ENCODE measurements at places on chromosomes 16 and 17.

GRCh38 chr17:32609085-32609484 is 122.3 kb downstream of the CDK5R1 start:
- DNase-seq: peak; percentile 83

GRCh38 chr17:77966476-77966875 is 8.0 kb downstream of the TNRC6C start:
- DNase-seq: no peak

DNA sequence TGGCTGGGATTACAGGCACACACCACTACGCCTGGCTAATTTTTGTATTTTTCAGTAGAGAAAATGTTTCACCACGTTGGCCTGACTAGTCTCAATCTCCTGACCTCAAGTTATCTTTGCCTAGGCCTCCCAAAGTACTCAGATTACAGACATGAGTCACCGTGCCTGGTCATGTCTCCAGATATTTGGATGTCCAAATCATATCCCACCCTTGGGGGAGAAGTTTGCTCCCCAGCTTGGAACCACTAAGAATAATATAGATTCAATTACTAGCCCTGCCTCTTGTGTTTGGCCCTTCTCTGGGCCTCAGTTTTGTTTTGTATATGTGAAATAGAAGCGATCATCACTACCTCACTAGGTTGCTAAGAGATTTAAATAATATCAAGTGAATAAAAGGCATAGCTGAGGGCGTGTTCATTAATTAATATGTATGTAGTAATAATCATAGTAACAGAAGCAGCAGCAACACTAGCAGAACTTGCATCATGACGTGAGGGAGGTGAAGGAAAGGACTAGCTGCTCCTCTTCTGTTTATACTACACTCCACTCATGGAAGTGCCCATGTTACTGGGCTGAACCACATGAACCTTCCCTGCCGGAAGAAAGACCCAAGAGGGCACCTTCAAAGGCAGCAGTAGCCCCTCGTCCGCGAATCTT is 253.6 kb upstream of the XYLT1 start:
- no peak for DNase-seq

DNA sequence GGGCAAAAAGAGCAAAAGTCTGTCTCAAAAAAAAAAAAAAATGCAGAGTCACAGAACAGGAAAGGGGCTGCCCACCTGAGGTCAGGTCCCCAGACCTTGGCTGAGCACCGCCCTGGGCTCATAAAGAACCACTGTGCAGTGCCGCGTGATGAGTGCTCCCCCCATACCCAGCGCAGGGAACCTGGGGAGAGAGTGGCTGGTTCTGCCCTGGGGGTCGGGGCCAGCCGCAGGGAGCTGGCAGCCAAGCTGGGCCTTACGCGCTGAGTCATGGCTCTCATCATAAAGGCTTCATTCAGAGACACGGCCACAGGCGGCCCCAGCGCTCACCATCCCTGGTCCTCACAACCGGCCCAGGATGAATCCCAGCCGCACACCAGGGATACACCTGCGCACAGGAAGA is 80.7 kb downstream of the RAB11FIP4 start:
- no peak for DNase-seq

DNA sequence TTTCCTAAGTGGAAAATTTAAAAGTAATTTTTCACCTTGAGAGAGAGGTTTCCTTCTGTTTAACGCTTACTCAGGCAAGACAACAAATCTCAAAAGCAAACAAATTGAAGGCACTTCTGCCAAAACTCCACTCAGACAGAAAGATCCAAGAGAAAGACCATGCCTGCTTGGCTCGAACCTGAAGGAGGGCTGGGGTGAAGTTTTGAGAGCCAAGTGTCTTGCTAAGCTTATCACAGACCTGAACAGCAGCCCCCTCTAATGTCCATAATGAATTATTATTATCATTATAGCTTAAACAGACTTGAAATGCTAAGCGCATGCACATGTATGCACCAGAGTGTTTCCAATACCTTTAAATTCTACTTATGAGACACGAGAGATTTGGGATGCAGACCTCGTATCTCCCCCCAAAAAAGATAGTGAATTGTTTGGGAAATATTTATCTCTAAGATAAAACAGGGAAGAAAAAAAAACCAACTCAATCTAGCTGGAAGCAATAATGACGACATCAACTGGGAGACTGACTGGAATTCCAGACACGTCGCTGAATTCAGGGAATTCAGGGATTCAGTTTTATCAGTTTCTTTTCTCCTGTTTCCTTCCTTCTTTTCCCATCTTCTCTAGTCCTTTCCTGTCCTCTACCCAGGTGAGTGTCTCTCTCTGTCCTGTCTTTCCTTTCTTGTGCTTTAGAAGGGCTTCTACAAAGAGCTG is 473.2 kb downstream of the RBFOX1 start:
- no peak for DNase-seq

GRCh38 chr17:55484575-55484974 is 26.7 kb downstream of the SMIM36 start:
- DNase-seq: no peak

- no peak for DNase-seq
Observed at GRCh38 chr16:24045641-24046040, 209.9 kb downstream of the PRKCB start.

GRCh38 chr16:30443631-30444030 is 2.0 kb downstream of the SEPHS2 start:
- DNase-seq: no peak

DNA sequence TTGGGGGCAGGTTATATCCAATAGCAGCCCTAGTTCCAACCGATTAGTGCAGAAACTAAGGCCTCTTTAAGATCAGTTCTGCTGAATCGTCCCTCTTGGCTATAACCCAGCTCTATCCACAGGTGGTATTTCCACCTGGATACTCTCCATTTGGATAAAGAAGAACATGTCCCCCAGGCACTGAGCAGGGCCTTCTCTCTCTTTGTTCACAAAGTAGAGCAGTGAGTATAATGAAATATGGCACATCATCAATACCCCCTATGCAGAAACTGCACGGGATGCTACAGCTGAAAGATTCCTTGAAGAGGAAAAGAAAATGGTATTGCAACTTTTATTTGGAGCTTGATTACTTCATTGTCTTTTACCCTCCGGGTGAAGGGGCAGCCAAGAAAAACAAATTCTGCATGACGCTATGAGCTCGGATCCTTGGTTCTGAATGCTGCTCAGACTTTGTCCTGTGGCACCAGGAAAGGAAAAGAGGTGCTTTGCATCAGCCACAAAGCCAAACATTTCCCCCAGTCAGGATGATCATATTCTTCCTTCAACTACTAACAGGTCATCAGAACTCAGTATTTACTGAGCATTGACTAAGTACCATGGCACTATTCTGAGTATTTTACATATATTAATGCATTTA is 399.7 kb downstream of the NPIPA8 start:
- DNase-seq: no peak

DNA sequence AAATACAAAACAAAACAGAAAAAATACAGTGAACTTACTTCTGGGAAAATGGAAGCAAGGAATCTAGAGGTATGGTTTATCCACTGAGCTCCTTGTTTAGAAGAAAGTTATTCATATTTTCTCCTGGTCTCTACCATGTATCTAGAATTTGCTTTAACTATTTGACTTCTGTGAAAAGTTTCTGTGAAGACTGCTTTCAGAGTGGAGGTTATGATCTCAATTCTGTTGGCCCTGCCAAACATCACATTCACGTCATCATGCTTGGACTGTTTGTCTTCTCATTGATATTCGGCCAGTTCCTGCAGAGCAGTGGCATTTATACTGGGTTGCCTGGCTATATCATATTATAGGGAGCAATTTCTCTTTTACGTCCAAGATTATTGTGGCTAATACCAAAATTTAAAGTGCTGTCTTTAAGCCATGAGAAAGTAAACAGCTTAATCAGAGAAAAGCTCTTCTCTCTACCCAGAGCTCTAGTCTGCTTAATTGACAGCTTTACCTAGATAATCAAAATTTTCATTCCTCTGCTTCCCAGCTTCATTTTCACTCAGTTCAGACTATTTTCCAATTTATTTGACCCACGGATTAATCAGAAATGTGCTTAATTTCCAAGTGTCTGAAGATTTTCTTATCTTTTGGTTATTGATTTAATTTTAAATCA is at the start of gene ABCA8:
Gene ABCA8 (minus strand): TSS at position 212 of the 661 bp plus-strand sequence. CDS start 13,358 bp downstream, outside the sequence.
- no peak for DNase-seq

- DNase-seq: no peak
Observed at GRCh38 chr16:19292186-19292585, 6.7 kb downstream of the CLEC19A start.

DNA sequence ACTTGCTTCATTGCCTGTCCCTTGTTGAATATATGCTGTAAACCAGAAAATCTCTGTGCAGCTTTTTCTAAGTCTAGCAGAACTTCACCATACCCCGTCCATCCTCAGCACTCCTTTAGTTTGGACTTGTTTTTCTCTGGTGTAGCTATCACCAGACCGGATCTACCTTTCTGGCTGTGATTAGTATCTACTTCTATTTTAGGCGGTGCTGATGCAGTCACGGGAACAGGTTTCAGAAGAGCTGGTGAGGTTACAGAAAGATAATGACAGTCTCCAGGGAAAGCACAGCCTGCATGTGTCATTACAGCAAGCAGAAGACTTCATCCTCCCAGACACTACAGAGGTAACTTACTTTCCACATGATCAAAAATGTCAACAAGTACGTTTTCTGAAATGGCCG is 46.4 kb downstream of the NUP88 start:
- DNase-seq: no peak

- DNase-seq: no peak
Observed at GRCh38 chr16:47059991-47060390, 83.8 kb downstream of the NETO2 start.

DNA sequence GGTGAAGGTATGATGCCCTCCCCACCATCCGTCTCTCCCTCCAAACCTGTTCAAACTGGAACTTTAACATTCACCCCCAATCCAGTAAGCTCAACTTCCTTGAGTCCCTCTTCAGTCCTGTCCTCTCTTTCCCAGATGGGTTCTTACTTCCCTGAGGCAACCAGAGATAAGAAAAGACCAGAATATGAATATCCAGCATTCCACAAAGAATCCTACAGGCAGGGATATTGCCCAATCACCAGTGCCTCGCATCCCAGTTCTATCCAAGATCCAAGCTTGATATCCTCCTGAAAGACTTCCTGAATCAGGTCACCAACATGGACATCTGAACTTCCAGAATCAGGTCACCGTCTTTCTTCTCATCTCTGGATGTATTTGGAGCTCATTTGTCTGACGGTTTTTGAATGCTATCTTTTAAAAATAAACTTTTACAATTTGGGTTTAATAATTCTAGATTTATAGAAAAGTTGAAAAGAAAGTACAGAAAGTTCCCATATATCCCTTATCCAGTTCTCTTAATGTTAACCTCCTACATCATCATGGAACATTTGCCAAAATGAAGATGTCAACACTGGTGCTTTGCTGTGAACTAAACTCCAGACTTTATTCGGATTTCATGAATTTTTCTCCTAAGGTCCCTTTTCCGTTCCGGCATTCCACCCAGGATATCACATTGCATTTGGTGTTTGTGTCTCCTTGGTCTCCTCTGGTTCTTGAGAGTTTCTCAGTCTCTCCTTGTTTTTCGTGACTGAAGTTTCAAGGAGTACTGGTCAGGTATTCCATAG is 13.7 kb upstream of the COL1A1 start:
- DNase-seq: no peak

DNA sequence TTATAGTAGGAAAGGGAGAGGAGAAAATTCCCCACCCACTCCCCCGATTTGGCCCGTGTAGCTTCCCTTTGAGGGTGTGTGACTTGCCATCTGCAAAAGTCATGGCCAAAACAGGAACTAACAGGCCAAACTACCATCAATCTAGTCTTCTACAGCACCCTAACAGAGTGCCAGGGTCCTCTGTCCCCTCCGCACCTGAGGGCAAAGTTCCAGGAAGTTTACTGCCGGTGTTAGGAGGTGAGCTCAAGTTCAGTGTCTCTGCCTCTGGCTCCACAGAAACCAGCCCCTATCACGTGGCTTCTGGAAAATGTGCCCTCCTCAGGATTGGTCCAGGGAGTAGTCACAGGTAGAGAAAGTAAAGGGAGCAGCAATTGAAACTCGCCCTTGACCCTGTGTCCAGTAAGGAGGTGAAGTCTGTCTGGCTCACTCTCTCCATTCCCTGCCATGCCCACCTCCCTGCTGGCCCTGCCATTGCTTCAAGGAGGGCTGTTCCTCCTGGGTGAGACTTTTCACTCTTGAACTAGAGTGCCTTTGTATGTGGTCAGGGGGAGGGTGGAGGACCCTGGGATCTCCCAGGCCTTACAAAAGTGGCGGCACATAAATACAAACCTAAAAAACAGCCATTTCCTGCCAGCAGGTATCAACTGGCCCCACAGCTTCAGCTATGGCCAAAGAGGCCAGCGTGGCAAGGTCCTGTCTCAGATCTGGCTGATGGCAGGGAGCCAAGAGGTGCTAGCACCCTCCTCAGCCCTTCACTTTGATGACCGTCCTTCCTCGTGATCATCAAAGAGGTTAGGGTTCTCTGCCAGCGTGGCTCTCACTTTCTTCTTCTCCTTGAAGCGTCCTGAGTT is 5.3 kb downstream of the PRR15L start:
- DNase-seq: no peak

DNA sequence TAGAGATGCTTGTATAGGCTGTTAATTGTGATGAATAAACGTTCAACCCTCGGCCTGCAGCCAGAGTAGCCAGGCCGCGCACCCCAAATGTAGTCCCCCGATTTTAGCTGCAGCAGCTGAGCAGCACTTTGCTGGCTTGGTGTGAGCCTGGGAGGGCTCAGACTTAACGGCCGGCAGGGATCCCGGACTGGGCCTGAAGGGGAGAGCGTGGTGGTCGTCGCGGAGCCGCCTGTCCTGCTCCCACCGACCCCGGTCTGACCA is 11.9 kb downstream of the ZNF629 start:
- DNase-seq: no peak

GRCh38 chr16:84574191-84574590 is 43.7 kb downstream of the COTL1 start:
- DNase-seq: no peak

DNA sequence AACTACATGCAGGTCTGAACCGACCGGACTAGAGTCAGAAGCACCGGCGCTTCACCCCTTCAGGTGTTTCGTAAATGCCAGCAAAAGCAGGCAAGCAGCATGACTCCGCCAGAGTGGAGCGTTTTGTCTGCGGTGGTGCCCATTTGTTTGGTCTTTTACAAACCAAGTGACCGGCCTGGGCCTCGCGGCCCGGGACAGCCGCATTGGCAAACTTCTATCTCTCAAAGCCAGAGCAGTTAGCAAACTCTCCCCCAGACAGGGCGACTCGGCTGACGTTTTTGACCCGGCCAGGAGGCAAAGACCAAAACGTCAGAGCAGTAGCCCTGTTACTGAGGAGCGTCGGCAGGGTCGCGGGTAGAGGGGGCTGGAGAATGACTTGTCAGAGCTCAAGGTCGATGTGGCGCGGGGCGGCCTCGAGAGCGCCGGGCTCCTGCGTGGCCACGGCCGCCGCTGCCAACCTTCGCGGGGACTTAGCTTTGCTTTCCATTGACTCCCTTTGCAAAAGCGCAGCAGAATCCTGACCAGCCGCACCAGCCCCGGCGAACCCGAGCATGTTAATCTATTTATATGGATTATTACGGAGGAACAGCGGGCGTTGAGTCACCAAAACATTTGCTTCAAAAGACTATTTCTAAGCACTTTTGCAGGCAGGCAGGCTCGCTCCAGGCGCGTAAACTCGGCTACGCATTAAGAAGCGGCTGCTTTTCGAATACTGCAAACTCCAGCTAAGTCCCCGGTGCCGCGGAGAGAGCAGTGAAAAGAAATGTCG is 763 bp upstream of the SOX9 start:
- DNase-seq: peak; percentile 35

Measured in germinal center (tissue), 1 donor.